NCI-H187 treated with DMSO at 0.1 percent for 48 hours (cell line): ENCODE measurements at places on chromosomes 12 and 14.

- DNase-seq: no peak
Observed at GRCh38 chr12:70759161-70759918, 122.1 kb upstream of the PTPRB start.

DNA sequence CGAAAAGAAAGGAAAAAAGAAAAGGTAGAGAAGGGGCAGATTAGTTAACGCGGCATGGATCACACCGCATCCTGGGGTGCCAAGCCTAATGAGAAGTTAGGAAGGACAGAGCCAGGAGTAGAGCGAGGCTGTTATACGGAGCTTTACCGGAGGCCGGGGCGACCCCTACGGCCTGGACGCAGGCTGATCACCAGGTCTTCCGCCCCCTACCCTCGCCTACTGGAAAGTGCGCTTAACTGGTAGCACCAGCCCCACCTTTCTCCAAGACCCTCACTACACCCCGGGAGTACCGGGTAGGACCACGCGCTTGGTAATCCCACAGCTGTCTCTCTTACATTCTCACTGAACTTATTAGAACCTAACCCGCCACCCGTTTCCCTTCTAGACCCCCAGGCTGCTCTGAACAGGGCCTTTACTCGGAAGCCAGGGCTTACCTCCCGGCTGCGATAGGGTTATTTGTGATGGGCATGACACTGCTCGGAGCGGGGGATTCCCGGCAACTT lies 33.8 kb downstream of the WBP11 start:
- no peak for DNase-seq

DNA sequence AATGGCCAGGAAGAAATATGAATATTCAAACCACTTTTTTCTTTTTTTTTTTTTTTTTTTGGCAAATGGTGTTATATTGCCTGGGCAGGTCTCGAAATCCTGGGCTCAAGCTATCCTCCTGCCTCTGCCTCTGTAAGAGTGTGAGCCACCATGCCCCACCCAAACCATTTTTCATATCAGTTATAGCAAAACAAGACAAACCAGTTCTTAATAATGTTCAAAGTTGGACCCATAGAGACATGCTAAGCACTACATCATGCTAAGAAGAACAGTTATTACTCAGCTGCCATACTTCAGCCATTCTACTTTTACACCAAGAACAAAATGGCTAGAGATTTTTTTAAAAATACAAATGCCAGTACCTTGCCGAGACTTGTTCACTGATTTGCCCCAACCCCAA lies 25.5 kb downstream of the EIF2S1 start:
- DNase-seq: no peak

DNA sequence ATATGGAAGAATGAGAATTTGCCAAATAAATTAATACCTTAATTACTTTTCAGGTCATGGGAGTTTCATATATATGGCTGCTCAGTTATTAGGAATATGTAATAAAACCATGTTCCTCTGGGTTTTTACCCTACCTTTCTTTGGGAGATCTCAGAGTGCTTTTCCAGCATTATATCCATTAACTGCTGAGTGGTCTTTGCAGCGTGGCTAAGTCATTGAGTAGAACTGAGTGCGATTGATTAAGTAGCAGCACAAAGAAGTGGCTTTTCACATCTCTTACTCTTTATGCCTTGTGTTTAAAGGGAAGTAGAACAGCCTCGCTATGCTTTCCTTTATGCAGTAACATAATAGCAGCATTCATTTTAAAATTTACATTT lies 340.1 kb downstream of the SNAPC1 start:
- DNase-seq: no peak

DNA sequence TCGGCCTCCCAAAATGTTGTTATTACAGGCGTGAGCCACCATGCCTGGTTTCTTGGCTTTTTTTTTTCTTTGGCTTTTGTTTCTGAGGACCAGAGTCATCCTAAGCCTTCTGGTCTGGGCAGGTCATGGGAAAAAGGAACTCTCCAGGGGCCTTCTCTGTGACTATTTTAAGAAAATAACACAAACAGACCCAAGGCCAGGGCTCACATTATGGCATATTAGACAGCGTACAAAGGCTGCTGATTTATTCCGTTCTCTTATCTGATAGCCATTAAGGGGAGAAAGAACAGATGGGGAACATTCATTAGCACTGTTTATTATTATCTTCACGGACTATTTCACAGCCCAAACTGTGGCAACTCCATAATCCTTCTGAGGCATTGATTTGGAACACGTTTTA lies 28.8 kb upstream of the MANSC4 start:
- DNase-seq: no peak

DNA sequence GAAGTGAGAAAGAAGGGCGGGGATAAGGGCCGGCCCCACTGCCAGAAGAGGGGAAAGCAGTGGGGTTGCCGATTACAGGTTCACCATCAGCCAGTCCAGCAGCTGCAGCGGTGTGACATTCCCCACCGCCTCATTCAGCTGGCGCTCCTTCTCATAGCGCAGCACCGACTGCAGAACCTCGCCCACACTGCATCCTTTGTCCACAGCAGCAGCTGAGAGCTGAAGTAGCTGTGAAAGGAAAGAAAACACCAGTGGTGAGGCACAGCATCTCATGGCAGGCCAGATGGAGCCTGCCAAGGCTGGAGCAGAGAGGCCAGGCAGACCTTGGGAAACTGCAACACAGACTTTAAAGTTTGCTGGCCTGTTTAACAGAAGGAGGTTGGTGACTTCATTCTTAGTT lies 33.2 kb downstream of the AKAP3 start:
- DNase-seq: no peak

DNA sequence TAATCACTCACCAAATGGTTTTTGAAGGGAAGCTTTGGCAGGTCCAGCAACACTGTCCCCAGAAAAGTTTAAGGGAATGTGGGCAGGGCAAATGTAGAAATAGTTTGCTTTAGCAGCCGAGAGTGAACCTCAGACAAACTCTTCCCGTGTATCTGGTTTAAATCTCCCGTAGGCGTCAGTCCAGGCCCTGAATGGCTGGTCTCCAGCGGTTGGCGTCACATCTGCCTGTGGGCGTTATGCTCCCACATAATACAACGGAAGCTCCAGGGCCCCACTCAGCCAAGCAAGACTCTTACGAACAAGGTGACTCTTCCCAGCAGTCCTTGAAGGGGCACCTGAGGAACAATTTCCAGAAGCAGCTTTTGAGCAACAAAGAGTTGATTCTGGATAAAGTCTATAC lies 942 bp downstream of the ZC2HC1C start:
- DNase-seq: no peak

DNA sequence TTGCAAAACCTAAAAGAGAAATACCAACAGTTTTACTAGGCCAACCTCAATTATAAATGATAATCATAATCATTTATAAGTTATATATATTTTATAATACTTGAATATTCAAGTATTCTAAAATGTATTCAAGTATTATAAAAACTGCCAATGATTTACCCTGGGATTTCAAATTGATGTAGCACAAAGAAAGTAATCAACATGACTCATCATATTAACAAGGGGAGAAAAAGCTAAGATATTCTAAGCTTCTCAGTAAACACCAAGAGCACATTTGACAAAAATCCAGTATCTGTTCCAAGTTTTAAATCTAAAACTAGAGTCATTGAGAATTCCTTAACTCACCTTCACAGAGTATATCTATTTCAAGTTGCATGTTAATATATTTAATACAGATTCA lies 56.1 kb downstream of the CAPZA3 start:
- DNase-seq: no peak

DNA sequence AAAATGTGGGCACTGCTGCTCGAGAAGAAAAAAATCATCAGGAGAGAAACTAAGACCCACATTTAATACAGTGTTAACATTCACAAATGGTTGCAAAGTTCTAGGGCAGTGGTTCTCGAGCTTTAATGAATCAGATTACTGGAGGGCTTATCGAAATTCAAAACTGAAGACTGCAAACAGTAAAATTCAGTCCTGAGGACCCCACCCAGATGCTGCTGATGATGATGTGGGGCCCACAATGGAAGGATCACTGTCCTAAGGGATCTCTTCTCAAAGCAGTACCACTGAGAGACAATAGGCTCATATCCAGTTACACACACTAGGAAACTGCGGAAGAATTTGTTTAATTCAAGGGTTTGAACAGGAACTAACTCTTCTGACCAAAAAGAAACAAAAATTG lies 31.4 kb downstream of the DICER1 start:
- no peak for DNase-seq

GRCh38 chr12:94616203-94616729 lies 34.1 kb downstream of the TMCC3 start:
- no peak for DNase-seq

DNA sequence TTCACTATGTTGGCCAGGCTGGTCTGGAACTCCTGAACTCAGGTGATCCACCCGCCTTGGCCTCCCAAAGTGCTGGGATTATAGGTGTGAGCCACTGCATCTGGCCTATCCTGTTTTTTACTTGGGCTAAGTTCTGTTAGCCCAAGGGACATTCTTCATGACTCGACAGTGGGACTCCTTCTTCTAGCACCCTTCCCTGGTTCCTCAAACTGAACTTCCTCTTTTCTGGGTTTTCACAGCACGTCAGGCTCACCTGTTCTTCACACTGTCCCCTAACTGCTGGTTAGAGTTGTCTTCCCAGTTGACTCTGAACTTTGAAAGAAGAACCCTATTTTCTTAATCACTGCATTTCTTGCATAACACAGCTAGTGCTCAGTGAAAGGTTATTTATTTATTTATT lies 22.5 kb downstream of the CABP1 start:
- no peak for DNase-seq

DNA sequence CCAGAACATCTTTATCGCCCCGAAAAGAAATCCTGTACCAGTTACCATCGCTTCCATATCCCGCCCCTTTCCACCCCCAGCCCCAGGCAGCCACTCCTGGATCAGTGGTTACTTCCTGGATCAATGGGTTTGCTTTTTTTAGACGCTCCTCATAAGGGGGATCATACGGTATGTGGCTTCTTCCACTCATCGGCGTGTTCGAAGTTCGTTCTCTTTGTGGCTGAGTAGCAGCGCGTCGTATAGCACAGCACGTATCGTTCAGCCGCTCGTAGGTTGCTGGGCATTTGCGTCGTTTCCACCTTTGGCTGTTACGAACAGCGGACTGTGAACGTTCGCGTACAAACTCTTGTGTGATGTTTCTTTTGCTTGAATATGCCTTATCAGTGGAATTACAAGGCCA lies 1.8 kb downstream of the NOC4L start:
- DNase-seq: no peak

DNA sequence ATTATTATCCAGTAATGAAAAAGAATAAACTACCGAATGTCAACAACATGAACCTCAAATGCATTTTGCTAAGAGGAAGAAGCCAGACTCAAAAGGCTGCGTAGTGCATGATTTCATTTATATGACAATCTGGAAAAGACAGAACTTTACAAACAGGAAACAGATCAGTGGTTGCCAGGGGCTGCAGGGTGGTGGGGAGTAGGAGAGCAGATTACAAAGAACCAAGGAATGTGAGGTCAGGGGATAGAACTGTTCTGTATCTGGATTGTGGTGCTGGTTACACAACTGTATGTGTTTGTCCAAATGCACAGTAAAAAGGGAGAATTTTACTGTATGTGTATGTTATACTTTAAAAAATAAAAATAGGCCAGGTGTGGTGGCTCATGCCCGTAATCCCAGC lies 89.7 kb upstream of the MYL2 start:
- no peak for DNase-seq

- DNase-seq: peak; percentile 16
Observed at GRCh38 chr14:58395812-58396788, at the start of gene TOMM20L. Gene TOMM20L (plus strand): TSS chr14:58395930. CDS start chr14:58395958, 28 bp downstream.

GRCh38 chr14:55188686-55189295 lies 2.6 kb downstream of the DLGAP5 start:
- no peak for DNase-seq

- no peak for DNase-seq
Observed at GRCh38 chr12:55862286-55862685, 19.6 kb upstream of the MMP19 start.

DNA sequence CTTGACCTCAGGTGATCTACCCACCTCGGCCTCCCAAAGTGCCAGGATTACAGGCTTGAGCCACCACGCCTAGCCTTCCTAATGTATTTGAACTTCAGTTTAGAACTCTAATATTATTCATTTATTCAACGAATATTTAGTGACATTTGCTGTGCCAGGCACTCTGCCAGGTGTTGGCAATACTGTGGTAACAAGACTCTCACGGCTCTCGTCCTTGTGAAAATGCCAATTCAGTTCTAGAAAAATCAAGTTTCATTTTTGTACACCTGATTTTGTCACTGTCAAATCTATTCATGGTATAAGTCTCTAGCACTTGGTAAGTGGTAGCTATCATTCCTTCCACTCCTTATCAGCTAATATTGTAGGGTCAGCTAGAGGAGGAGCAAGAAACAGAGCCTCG lies 6.3 kb upstream of the PWP1 start:
- no peak for DNase-seq

- DNase-seq: no peak
Observed at GRCh38 chr12:31393004-31393550, 67.1 kb upstream of the SINHCAF start.

DNA sequence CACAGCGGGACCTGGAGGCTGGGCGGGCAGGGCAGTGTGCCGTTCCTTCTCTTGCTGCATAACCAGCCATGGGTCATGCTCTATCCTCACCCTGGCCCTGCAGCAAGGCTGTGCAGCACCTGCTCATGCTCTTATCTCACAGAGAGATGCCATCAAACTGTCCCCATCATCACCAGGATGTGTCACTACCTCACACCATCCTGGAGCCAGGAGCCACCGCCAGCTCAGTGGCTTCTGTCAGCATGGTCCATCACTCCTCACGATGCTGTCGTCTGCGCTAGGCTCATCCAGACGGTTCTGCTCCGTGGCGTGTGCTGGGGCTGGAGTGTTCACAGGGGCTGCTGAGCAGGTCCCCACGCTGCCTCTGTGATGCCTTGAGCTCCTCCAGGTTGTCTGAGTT lies 77.2 kb upstream of the DYNC1H1 start:
- no peak for DNase-seq

- DNase-seq: no peak
Observed at GRCh38 chr12:115623764-115624334, 653.6 kb downstream of the MED13L start.

- no peak for DNase-seq
Observed at GRCh38 chr12:47773858-47774580, 981 bp downstream of the SLC48A1 start.

DNA sequence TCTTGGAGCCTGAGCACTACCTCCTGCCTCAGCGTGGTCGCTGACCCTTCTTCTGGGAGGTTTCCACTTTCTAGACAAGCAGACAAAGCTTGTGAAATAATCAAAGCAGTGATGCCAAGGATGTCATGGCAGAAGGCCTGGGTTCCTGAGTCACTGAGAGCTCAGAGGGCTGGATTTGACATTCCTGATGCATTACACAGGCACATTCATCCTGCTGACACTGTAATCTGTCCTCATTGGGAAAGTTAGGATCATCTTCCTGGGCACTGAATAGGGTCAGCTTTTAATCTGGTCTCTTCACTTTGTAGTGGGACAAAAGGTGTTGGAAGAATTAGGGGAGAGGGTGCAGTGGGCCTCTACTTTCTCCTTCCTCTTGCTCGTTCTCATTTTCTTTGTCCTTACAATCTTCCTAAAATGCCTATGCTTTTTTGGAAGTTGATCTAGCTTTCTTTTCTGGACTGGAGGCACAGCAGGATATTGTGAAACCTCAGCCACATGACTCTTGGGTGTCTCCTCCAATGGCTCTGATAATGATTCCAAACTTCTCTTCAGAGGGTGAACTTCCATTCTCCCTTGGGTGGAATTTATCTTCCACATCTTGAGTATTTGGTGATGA lies 29.6 kb downstream of the EEA1 start:
- no peak for DNase-seq

GRCh38 chr12:30806989-30807694 lies 52.4 kb upstream of the CAPRIN2 start:
- DNase-seq: peak; percentile 34
